ENCODE measurements at places on chromosomes 6 and 20. TPM values are rescaled to one million over a fixed set of nuclear protein-coding genes. Genes with fewer than 3 reads are reported as not detected.

- no peak for DNase-seq
Measured at GRCh38 chr6:44104481-44105021, 22.7 kb downstream of the MRPL14 start.

ACOT8 gene
- total RNA-seq = 43.3 TPM

- DNase-seq = peak; percentile 73
Measured at GRCh38 chr20:52083627-52084232, 107.8 kb downstream of the ZFP64 start.

DNA sequence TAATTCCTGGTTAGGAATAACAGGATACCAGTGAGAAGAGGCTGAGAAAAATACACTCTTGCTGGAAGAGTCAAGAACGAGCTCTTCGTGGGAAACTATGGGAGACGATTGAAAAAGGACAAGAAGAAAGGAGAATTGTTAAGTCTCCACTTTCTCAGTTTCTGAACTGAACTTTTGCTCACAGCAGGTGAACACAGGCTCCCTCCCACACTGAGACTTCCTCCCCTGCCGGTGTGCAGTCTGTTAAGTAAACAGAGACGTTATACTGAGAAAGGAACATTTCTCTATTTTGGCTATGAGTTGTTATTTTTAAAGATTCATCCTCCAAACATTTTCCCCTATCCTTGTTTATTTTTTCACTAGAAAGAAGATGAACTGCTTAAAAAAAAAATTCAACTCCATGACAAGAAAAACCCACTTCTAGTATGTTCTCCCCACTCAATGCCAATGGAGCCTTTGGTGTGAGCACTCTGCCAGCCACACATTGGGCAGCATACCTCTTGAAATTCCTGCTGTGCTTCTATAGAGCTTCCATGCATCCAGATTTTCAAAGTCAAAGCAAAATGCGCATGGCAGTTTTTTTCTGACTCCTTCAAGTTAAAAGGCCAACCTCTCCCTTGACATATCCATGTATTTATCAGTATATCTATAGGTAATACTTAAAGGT is 250.5 kb downstream of the ESR1 start:
- DNase-seq = no peak

DNA sequence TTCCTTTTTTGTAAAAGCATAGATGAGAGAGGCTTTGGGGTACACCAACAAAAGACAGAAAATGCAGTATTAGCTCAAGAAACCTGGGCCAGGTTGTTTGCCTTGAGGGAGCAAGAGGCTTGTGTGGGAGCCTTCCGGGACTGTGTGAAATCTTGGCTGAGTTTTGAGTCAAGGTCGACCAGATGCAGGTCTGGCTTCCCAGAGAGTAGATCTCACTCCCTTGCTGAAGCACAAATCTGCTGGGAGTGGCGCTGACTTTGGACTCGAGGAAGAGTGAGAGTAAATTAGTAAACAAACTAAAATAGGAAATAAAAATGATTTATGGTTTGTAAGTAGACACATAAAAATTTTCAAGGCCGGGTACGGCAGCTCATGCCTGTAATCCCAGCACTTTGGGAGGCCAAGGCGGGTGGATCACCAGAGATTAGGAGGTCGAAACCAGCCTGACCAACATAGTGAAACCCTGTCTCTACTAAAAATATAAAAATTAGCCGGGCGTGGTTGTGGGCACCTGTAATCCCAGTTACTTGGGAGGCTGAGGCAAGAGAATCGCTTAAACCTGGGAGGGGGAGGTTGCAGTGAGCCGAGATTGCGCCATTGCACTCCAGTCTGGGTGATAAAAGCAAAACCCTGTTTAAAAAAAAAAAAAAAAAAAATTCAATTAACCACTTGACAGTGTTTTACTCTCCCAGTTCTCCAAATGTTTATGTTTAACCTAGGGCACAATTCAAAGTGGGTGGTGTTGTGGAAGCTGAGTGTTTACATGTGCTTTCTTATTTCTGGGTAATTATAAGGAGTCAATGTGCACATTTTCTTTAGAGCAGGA is 27.7 kb upstream of the EDN1 start:
- DNase-seq = no peak

TAP2 gene
- total RNA-seq = 8.9 TPM

DNA sequence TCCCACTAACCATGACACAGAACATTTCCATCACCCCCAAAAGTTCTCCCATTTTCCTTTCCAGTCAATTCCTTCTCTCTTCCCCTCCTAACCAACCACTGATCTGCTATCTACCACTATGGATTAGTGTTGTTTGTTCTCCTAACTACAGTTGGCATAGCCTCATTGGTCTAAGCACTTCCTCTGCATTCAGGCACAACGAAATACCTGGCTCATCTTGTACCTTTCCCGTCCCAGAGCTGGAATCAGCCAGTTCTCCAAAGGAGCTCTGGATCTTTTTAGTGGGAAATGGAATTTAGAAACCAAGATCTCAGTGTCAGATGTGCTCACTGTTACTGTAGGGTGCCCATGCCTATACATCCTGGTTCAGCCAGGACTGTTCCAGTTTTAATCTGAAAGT is 4.0 kb upstream of the WTAP start:
- DNase-seq = no peak
